HepG2 (cell line): ENCODE measurements at places on chromosomes 7 and 10.

GRCh38 chr10:51270936-51271530 is 196.7 kb downstream of the PRKG1 start:
- no peak for DNase-seq

DNA sequence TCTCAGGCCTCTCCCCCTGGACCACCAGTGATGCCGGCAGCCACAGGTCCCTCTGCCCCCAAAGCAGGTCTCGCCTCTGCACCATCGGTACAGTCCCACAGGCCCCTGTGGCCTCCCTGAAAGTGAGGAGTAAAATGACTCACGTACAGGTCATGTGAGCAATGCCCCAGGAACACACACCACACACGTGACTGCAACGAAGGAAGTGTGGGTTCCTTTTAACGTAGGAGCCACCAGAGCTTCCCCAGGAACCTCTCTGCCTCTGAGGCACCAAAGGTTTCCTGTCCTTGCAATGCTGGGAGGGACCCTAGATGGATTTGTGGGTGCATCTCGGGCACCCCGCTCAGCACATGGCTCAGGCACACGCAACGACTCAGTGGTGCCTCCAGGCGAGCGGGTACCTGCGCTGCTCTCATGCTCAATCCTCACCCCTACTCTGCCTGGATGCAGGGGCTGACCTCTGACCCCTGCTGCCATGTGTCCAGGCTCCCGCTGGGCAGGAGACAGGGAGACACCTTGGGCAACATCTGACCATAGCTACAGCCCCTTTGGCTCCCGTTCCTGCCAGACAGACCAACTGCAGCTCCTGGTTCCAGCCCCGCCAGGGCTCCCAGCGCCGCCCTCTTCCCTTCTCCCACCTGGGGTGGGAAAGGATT is 120.7 kb downstream of the PRKAG2 start:
- DNase-seq: no peak

GRCh38 chr10:22712211-22712955 is 2.0 kb downstream of the PIP4K2A start:
- no peak for DNase-seq

DNA sequence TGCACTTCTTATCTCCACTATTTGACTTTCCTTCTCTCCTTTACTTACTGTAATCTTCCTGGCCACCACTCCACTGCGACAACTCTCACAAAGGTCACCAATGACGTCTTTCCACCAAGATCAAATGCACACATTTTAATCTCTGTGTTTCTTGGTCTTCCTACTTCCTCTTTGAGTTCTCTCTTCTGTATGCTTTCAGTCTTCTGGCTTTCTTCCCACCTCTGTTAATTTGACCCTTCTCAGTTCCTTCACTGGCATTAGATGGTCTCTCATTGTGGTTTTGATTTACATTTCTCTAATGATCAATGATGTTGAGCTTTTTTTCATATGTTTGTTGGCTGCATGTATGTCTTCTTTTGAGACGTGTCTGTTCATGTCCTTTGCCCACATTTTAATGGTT is 31.9 kb downstream of the FAM107B start:
- no peak for DNase-seq

- no peak for DNase-seq
These were observed 8.2 kb downstream of the ZFAND2A start for GRCh38 chr7:1151653-1152425.

DNA sequence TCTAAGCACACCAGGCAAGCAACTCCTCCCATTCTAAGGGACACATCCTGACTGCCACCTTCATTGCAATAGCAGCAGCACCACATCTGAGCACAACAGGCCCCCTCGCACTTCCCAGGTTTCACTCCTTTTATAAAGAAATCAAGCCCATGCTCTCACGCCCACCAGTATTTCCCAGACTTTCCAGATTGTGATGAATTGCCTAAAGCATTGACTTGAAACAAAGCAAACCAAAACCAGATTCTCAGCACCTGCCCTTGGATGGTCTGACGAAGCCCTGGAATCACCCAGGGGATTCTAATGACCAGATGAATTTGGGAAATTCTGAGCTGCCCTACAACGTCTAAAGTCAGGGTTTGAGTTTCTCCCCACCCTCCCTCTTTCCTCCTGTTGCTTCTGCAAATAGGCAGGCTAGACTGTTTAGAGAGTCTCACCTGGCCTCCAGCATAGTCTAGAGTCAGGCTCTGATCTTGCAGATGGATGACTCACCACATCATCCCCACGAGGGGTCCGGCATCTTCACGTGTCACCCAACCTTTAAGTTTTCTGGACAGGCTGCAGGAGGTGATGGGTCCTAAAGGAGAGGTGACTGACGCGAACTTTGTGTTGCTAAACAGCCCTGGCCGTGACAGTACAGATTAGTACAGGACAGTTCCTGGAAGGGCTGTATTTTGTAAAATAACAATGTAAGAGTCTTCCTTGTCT is 198.0 kb downstream of the SKIDA1 start:
- no peak for DNase-seq

- no peak for DNase-seq
These were observed 7.6 kb downstream of the WNT8B start for GRCh38 chr10:100470367-100470766.

DNA sequence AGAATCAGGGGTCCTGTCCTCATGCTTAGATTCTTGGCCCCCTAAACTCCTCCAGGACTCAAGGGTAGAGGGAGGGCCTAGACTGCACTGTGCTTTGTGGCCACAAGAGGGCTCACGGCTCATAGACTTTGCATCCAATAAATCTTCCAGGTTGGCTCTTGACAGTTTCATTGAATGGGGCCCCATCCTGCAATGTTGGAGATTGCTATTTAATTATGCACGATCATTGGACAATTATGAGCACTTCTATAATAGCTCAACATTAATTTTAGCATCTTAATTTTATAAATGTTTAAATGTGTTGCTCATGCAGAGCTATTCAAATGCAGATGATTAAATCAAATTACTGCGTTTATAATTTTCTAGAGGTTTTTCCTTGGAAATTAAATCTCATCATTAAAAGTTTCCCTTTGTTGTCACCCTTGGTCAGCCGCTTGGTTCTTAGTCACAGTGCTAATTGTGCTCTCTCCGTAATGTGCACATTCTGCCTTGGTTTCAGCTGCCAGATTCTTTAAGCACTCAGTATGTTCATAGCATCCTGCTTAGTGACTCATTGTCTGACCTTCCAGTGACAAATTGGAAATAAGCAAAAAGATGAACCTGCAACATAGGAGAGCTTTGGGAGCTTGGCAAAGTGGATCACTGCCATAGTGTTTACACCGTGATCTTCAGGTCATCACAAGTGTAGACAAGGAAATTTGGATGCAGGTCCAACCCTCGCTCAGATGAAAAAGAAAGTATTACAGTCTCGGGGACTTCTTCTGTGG is 33.4 kb upstream of the PLPP4 start:
- DNase-seq: peak; percentile 29

- no peak for DNase-seq
These were observed 500.5 kb upstream of the LRRN3 start for GRCh38 chr7:110590415-110590814.

- no peak for DNase-seq
These were observed 45.6 kb downstream of the AP3M1 start for GRCh38 chr10:74104996-74105395.
